ENCODE measurements at places on chromosomes 7 and 10. TPM values are rescaled to one million over a fixed set of nuclear protein-coding genes. Genes with fewer than 3 reads are reported as not detected.

The GPC2 gene
- 0.67 TPM for total RNA-seq

The ZDHHC6 gene
- 34.8 TPM for total RNA-seq

The FFAR4 gene
- total RNA-seq = 0.27 TPM

The IL15RA gene
- 3.6 TPM for total RNA-seq

The GPR26 gene
- not detected for total RNA-seq

The PRSS37 gene
- total RNA-seq = not detected

The NUTM2B gene
- total RNA-seq = 0.27 TPM

The KIAA1549 gene
- 7.8 TPM for total RNA-seq

The PODXL gene
- total RNA-seq = 55.4 TPM

The SFRP5 gene
- 1.7 TPM for total RNA-seq

The SUN3 gene
- not detected for total RNA-seq

The GOLGA7B gene
- total RNA-seq = 3.6 TPM

The MRPL43 gene
- 97.2 TPM for total RNA-seq

The BRAT1 gene
- 25.2 TPM for total RNA-seq

The FANK1 gene
- total RNA-seq = 3.1 TPM

The UNCX gene
- not detected for total RNA-seq

The THSD7A gene
- 2.4 TPM for total RNA-seq

The HOXA9 gene
- total RNA-seq = 0.73 TPM

The CFAP46 gene
- total RNA-seq = 1.0 TPM

The LAMB1 gene
- 182 TPM for total RNA-seq

The NEUROG3 gene
- total RNA-seq = not detected

The ZNF804B gene
- total RNA-seq = not detected

The GPER1 gene
- 0.69 TPM for total RNA-seq

The OLAH gene
- 0.05 TPM for total RNA-seq

The TWIST1 gene
- 1.4 TPM for total RNA-seq

The KNDC1 gene
- 1.8 TPM for total RNA-seq

The NPC1L1 gene
- 0.07 TPM for total RNA-seq

The CD36 gene
- total RNA-seq = not detected

The ZDHHC4 gene
- total RNA-seq = 48.0 TPM

The TRIL gene
- not detected for total RNA-seq

The MMP21 gene
- not detected for total RNA-seq

The GPR146 gene
- total RNA-seq = 2.3 TPM

The OGDHL gene
- 0.22 TPM for total RNA-seq

The IGFBP3 gene
- 226 TPM for total RNA-seq

The ADCY1 gene
- 2.2 TPM for total RNA-seq

The DPP6 gene
- total RNA-seq = not detected

The CPA4 gene
- 6.1 TPM for total RNA-seq

The ACBD7 gene
- 1.2 TPM for total RNA-seq

The RBP3 gene
- total RNA-seq = not detected

The STAMBPL1 gene
- 35.9 TPM for total RNA-seq

The CYP3A7 gene
- not detected for total RNA-seq

The CYP3A4 gene
- not detected for total RNA-seq

The AGBL3 gene
- total RNA-seq = 1.1 TPM

The LRRC18 gene
- not detected for total RNA-seq

The TRIM4 gene
- 26.4 TPM for total RNA-seq

The SP4 gene
- total RNA-seq = 1.2 TPM

The C10orf62 gene
- 0.12 TPM for total RNA-seq

The ICA1 gene
- total RNA-seq = 1.1 TPM

The SLC26A5 gene
- not detected for total RNA-seq

The WNT8B gene
- not detected for total RNA-seq

The C10orf67 gene
- total RNA-seq = 0.10 TPM

The SPAM1 gene
- not detected for total RNA-seq

The ADAMTS14 gene
- 0.12 TPM for total RNA-seq

The CLEC5A gene
- total RNA-seq = not detected

The CPXM2 gene
- not detected for total RNA-seq

The VTI1A gene
- total RNA-seq = 11.6 TPM

The IGFBP1 gene
- total RNA-seq = 30.8 TPM

The DEPP1 gene
- total RNA-seq = 1.8 TPM

The JAKMIP3 gene
- total RNA-seq = 1.9 TPM
